ENCODE measurements at places on chromosomes 5 and 9. TPM values are rescaled to one million over a fixed set of nuclear protein-coding genes. Genes with fewer than 3 reads are reported as not detected.

Gene BTNL9
- total RNA-seq, result not detected

Gene NXNL2
- total RNA-seq, result 2.0 TPM

Gene STC2
- total RNA-seq, result 113 TPM

Gene SPOCK1
- total RNA-seq, result 36.1 TPM

Gene CER1
- total RNA-seq, result not detected

Gene FIBCD1
- total RNA-seq, result 17.5 TPM

Gene SLC23A1
- total RNA-seq, result not detected

Gene ADAM19
- 14.2 TPM for total RNA-seq

Gene AQP7
- 0.99 TPM for total RNA-seq

Gene FBP2
- not detected for total RNA-seq

Gene GNA14
- 0.15 TPM for total RNA-seq

Gene HSPB3
- total RNA-seq, result 0.33 TPM

Gene QRFP
- total RNA-seq, result not detected

Gene SCGB3A2
- total RNA-seq, result not detected

Gene TAS2R1
- total RNA-seq, result not detected

Gene GRM6
- total RNA-seq, result not detected

Gene SLCO6A1
- not detected for total RNA-seq

Gene CATSPER3
- total RNA-seq, result 0.17 TPM

Gene RASGEF1C
- total RNA-seq, result not detected

Gene TLX3
- total RNA-seq, result not detected

Gene PDZD2
- total RNA-seq, result 0.50 TPM

Gene PCDHGB6
- total RNA-seq, result 5.1 TPM

Gene SPINK4
- total RNA-seq, result not detected

Gene TIGD6
- 12.9 TPM for total RNA-seq

Gene NUTM2G
- not detected for total RNA-seq

Gene TDRD7
- total RNA-seq, result 8.8 TPM

Gene SPARC
- 1,480 TPM for total RNA-seq

Gene FBXO10
- 23.0 TPM for total RNA-seq

Gene CEL
- 0.66 TPM for total RNA-seq

Gene CCDC171
- total RNA-seq, result 2.8 TPM

Gene NPR3
- 82.2 TPM for total RNA-seq

Gene CACFD1
- 8.7 TPM for total RNA-seq

Gene SIT1
- total RNA-seq, result not detected

Gene CTNND2
- not detected for total RNA-seq

Gene NUTM2F
- total RNA-seq, result not detected

Gene INSL4
- total RNA-seq, result not detected

Gene KCNV2
- total RNA-seq, result not detected

Gene PPP2CA
- total RNA-seq, result 117 TPM

Gene UIMC1
- 33.3 TPM for total RNA-seq

Gene CYLC2
- not detected for total RNA-seq

Gene OTULINL
- 0.17 TPM for total RNA-seq

Gene GCNT4
- total RNA-seq, result 2.3 TPM

Gene PCDHB7
- total RNA-seq, result under 0.01 TPM

Gene NFIL3
- 47.1 TPM for total RNA-seq

Gene FOXI1
- not detected for total RNA-seq

Gene IFNE
- 11.2 TPM for total RNA-seq
